Right lobe of liver (tissue), 6 donors: ENCODE measurements at places on chromosomes 11 and 22. TPM values are rescaled to one million over a fixed set of nuclear protein-coding genes. Genes with fewer than 3 reads are reported as not detected.

MYOD1 gene
- not detected for total RNA-seq

KDM4E gene
- not detected for total RNA-seq

- no peak for DNase-seq
Measured at GRCh38 chr22:39725351-39726035, 154.9 kb downstream of the CACNA1I start.

- DNase-seq: peak; percentile 72
Measured at GRCh38 chr11:59025097-59025496, 61.0 kb upstream of the GLYATL1B start.

DNA sequence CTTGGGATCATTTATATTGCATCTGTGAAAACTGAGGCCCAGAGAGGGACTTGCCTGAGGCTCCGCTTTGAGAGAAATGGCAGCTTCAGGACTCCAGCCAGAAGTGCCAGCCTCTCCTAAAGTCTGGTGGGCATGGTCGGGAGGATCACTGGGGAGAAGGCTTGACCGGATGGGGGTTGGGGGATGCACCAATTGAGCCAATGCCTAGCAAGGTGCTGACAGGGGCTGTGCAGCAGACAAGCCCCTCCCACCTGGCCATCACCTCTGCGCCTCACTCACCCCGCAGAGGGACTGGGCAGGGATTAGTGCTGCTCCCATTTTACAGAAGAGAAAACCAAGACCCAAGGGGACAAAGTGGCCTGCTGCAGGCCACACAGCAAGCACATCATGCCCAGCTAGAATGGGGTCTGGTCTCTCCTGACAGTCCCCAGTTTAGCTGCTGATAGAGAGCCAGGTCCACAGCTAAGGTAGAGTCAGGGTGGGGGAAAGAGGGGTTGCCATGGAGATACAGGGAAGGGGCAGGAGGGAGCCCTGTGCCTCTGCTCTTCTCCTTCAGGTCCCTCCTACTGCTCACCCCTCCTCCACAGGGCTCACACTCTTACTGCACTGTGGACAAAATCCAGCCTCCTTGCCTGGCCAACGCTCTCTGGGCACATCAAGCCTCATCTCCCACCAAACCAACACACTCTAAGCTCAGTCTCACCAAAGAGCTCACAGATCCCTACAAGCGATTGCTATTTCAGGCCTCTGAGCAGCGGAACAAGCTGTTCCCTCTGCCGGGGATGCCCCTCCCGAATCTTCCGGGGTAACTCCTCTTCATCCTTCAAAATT lies 29.5 kb downstream of the TEF start:
- no peak for DNase-seq

GRCh38 chr11:44536788-44537516 lies 28.5 kb upstream of the CD82 start:
- DNase-seq: no peak
